ENCODE measurements at places on chromosomes 5 and 9.

DNA sequence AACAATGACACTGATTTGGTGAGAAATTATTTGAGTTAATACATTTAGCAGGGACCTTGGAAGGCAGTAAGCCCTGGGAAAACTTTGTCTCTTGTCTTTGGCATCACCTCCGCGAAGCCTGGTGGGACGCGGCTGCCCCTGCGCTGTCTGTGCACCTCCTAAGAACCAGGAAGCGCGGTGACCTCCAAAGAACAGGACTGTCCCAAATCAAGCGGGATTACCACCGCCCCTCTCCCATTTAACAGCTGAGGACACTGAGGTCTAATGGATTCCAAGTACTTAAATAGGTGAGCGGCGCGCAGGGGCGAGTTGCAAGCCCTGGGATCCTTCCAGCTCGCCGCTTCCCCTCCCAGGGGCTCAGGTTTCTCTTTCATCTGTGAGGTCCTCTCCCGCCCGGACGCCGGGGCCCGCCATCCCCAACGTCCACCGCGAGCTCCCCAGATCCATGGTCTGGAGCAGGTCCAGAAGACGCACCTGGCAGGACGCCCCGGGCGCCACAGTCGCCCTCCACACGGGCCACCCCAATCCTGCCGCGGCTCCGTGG lies 432 bp downstream of the STARD4 start:
- peak; percentile 56 for DNase-seq

- no peak for DNase-seq
These were observed 152.7 kb downstream of the FSTL4 start for GRCh38 chr5:133459474-133460160.

GRCh38 chr5:179324760-179325295 lies 20.4 kb downstream of the ADAMTS2 start:
- no peak for DNase-seq

DNA sequence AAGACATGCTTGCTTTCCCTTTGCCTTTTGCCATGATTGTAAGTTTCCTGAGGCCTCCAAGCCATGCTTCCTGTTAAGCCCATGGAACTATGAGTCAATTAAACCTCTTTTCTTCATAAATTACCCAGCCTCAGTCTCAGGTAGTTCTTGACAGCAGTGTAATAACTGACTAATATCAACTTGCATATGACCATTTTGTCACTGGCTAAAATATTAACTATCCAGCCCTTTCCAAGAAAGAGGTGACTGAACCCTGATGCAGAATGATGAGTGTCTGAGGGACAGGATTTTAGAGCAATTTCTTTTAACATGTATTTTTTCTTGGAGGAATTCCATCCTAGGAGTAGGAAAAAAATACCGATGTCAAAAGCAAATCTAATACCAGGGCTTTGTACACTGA lies 266.1 kb downstream of the SEMA5A start:
- no peak for DNase-seq

All from hepatocyte (in vitro differentiated cells).